ENCODE measurements at places on chromosomes 4 and X.

- DNase-seq = no peak
These were observed 694 bp downstream of the OCRL start for GRCh38 chrX:129540722-129541184.

DNA sequence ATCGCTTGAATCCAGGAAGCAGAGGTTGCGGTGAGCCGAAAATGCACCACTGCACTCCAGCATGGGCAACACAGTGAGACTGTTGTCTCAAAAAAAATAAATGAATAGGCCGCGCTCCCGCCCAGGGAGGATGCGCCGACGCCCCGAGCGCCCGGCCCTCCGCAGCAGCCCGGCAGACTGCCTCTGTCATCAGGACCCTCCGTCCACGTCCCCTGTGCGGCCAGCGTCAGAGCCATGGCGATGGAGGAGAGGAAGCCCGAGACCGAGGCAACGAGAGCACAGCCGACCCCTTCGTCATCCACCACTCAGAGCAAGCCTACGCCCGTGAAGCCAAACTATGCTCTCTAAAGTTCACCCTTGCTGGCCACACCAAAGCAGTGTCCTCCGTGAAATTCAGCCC lies 21.4 kb downstream of the LIAS start:
- DNase-seq = no peak

DNA sequence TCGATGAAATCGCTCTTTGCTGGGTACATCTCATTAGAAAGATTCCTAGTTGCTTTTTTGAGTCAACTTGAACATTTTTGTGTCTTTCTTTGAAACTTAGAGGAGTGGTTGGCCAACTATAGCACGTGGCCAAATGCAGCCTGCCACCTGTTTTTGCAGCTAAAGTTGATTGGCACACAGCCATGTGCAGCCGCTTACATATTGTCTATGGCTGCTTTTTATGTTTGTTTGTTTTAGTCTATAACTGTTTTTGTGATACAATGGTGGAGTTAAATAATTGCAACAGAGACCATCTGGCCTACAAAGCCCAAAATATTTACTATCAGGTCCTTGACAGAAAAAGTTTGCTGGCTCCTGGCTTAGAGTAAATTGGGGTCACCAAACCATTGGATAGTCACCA lies 86.3 kb downstream of the CLCN4 start:
- no peak for DNase-seq

GRCh38 chrX:25519258-25519657 lies 503.5 kb upstream of the ARX start:
- no peak for DNase-seq

DNA sequence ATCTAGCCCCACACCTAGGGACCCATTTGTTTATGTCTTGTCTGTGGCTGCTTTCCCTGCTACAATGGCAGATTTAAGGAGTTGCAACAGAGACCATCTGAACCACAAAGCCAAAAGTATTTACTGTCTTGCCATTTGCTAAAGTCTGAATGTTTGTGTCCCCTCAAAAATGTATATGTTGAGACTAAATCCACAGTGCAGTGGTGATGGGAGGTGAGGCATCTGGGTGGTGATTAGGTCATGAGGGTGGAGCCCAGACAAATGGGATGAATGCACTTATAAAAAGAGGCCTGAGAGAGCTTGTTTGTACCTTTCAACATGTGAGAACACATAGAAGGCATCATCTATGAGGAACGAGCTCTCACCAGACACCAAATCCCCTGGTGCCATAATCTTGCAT lies 137.3 kb downstream of the TMEM144 start:
- DNase-seq = no peak

GRCh38 chr4:67700116-67700737 lies 728 bp downstream of the UBA6 start:
- peak; percentile 6 for DNase-seq

DNA sequence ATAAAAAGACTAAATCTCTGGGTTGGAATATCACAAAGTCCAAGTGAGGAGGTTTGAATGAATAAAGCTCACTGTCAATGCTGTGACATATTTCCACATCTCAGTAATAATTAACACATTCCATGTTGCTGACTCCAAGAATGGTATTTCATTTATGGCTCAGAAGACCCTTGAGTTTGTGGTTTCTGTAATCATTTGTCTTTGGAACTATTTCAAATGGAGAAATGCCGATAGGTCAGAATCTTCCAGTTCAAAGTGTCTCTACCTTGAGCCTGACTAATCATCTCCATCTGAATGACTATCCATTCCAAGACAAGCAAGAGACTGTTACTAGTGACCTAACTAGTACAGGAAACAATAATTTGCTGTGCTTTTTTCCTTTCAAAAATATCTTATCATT lies 24.2 kb upstream of the SLC2A9 start:
- no peak for DNase-seq

DNA sequence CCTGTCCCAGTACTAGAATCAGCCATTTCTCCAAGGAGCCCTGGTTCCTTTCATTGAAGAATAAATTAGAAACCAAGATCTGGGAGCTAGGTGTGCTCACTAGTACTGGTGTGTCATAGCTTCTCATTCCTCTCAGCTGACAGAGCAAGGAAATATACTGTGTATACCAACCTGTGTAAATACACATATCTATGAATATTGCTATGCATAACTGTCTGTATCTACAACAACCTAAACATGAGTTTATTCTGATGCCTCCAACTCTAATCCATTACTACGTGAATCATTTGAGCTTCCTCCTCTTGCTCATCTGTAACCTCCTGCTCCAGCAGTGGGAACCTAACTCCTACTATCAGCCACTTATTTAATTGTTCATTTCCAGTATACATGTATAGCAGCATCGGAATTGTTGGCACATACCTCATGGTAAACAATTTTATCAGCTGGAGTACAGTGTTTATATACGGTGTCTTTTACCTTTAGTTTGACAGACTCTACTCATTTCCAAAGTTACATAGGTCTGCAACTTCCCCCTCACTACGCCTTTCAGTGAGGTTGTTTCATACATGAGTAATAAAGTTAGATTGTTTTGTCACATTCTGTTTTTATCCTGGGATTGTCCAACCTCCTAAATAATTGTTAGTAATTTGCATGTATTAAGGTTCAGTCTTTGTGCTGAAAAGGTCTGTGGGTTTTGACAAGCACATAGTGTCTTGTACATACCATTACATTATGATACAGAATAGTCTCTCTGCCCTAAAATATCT lies 7.1 kb upstream of the SCRG1 start:
- DNase-seq = no peak

GRCh38 chr4:64581422-64581821 lies 172.2 kb upstream of the TECRL start:
- no peak for DNase-seq

DNA sequence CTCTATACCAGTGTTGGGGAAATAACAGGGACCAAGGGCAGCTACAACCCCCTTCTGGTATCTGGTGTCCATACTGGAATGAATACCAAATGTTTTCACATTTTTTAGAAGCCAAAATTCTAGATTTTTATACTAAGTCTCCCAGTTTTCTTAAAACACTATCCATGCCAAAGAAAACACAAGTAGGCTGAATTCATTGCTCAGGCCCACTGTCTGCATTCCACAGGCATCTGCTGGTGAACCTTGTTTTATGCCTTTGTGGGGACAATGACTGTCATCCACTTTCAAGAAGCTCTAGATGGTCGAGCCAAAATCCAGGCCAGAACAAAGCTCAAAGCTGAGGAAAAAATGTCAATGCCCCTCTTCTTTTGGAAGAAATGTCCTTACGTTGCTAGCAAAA lies 213.4 kb upstream of the RASGEF1B start:
- DNase-seq = no peak

GRCh38 chr4:153521999-153522801 lies 56.0 kb downstream of the TMEM131L start:
- no peak for DNase-seq

DNA sequence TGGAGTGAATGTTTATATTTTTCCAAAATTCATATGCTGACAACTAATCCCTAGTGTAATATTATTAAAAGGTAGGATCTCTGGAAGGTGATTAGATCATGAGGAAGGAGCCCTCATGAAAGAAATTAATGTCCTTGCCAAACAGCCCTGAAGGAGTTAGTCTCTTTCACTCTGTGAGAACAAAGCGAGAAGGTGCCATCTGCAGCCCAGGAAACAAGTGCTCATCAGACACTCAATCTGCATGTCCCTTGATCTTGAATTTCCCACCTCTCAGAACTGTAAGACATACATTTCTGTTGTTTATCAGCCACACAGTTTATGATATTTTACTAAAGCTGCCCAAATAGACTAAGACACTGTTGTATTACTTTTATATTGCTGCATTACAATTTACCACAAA lies 1283.4 kb downstream of the PCDH7 start:
- no peak for DNase-seq

DNA sequence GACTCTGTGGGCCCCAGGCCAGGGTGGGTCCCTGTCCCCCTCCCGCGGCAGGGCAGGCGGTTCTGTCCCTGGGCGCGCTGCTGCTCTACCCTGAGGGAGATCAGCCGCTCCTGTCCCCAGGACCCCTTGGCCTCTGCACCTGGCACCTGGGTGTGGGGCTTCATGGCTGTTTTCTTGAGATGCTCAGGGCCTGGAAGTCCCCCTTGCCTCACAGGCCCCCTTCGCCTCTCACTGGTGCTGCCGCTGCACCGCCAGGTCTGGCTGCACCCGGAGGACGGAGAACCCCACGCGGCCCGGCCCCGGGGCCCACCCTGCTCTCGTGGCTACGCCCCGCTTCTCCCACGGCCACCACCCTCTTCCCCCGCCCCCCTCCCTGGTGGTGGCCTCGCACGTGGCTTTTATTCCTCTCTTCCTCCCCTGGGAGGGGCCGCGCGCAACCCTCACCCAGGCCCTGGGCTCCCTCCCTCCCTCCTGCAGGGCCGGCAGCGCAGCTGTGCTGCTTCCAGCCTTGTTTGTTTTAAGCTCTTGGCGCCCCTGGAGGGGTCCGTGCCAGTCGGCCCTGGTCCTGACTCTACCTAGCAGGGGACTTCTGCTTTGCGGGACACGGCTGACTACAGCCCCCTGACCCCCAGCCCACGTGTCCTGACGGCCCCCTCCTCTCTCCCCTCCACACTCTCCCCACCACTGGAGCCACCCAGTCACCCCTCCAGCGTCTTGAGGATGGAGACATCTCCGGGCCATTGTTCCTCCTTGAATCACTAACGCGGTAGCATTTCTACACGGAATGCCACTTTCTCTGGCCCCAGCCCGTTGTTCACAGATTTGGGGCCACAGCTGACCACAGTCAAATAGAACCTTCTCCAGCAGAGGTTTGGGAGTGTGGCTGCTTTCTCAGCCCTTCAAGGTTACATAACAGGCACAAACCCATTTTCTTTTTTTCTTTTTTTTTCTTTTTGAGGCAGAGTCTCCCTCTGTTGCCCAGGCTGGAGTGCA lies 20.6 kb upstream of the CLDN24 start:
- DNase-seq = no peak

DNA sequence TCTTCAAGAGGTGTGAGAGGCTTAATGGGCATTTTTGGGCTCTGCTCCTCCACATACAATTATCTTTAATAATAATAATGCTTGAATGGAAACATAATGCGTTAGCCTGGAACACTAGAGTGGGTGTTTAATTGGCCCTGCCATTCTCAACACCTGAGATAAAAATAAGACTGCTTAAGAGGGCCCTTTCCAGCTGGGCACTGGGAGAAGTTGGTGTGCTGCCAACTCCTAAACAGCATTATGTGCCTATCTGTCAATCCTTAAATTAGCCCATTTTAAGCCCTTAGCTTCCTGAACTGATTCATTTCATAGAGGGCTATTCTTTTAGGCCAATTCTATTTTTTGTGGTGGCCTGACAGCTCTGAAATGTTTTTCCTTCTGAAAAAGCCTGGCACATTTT lies 211.1 kb upstream of the ZIC3 start:
- DNase-seq = no peak

DNA sequence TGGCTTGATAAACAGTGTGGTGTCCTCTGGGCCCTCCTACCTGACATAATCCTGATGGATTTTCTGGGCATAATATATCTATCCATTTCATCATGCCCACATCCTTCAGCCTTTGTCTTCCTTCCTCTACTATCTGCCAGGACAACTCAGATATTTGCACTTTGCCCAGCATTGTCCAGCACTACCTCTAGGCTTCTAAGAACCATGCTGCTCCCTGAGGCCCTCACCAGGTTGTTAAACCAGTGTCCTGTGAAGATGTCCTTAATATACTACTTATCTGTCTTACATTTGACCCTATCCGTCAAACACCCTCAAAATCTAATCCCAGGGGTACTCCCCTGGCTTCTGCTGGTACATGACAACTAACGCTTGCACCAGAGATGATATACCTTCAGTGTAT lies 58.2 kb upstream of the MAML3 start:
- DNase-seq = no peak

DNA sequence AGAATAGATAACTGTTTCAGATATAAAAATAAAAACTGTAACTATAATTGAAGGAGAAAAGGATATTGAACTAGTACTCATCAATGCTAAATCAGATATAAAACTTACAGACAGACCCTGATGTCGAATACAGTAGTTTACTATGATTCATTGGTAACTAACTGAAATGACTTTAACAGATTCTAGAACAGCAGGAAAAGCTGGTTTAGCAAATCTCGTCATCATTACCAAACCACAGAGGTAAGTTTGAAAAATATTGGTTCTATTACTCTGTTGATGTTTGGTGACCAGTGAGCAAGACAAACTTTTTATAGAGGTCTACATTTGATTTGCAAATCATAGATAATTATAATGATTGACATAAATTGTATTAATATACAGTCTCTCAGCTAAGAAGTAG lies 551.4 kb upstream of the ADGRL3 start:
- DNase-seq = no peak

- DNase-seq = no peak
These were observed 5.3 kb downstream of the NKX1-1 start for GRCh38 chr4:1400831-1401408.

DNA sequence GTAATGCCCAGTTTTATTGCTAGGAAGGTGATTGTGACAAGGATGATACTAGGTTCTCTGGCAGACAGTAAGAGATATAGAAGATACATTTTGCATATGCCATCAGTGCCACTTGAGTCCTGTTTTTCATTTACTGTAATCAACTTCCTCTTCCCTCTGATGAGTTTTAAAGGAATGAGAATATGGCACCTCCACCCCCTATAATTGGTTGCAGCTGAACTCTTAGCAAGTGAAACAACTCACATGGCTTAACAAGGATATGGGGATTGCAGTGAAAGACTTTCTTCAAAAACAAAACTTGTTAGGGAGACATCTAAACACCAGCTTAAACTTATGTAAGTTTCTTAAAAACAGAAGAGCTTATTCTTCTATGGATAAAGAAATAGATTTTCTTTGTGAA lies 90.0 kb downstream of the AREG start:
- no peak for DNase-seq

DNA sequence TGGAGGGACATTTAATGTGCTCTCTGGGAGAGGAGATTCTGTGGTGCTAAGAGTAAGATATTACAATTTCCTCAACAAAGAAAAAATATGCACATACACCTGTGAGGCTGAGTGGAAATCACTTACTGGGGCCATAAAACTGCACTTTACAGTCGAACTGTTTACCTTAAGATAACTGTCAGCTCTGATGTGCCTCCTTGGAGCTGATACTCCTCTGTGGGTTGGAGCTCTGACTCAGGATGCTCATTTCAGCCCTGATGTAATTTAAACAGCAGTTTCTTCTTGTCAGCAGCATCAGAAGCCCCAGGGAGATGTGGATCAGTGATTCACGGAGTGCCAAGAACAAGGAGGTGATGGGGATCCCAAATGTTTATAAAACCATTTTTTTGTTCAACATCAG lies 241.9 kb upstream of the SFRP2 start:
- no peak for DNase-seq

- DNase-seq = peak; percentile 9
These were observed 192.9 kb downstream of the ARHGAP10 start for GRCh38 chr4:147924604-147925412.

Measured in NCI-H526 treated with DMSO at 0.1 percent for 48 hours (cell line).